ENCODE measurements at places on chromosomes 11 and 22.

- no peak for DNase-seq
Measured at GRCh38 chr11:133563505-133564025, 31.3 kb upstream of the OPCML start.

- DNase-seq = peak; percentile 18
Measured at GRCh38 chr11:117315285-117316196, 515 bp downstream of the BACE1 start.

GRCh38 chr11:65113839-65114238 lies 2.2 kb downstream of the TM7SF2 start:
- DNase-seq = no peak

DNA sequence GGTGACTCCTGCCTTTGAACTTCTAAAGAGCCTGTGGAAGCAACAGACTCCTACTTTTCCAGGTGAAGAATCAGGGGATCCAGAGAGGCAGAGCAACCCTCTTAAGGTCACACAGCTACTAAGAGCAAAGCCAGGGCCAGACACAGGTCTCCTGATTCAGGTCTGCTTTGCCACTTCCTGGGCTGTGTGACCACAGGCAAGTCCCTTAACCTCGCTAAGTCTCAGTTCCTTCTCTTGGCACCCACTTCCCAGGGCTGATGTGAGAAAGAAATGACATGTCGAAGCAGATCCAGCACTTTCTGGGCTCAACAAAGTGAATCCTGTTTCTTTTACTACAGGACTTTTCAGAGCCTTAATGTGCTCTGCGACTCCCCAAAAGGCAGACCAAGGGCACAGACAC lies 30.2 kb downstream of the UQCR10 start:
- peak; percentile 80 for DNase-seq

DNA sequence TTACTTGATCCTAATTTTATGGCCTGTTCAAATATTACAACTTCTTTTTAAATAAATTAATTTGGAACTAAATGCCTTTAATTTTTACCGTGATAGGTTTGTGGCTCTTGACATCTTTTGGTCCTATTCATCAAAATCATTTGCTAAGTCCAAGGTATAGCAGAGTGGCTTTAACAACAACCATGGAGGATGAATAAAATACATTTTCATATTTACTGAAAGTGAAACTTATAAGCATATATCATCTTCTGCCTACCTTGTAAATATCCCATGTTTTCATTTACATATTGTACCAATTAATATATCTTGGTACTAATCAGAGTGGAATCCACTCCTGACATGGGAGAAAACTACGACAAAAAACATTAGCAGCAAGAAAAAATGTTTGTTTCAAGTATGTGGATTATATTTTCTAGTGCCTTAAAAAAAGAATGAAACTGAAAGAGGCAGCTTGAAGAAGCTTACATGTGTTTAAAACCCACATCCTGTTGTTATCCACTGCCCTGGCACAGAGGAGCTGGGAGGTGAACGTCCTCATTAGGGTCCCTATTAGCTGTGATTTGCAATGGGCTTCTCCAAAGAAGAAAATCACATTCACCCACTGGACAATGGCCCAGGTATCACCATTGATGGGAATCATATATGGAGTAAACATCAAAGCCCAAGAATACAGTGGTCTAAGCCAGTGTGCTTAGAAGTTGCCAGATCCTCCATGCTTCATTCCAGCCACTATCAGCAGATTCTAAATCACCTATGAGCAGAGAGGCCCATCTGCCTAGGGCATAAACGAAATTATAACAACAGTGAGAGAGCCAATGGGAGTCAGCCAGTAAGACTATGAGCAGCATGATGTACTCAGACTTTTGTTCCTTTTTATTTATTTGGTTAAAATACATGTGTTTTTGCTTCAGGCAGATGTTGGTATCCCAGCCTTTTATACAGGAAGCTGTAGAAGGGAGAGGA lies 84.7 kb downstream of the MAML2 start:
- DNase-seq = no peak

Measured in suppressor macrophage (primary cell).